ENCODE measurements at places on chromosomes 4 and X.

DNA sequence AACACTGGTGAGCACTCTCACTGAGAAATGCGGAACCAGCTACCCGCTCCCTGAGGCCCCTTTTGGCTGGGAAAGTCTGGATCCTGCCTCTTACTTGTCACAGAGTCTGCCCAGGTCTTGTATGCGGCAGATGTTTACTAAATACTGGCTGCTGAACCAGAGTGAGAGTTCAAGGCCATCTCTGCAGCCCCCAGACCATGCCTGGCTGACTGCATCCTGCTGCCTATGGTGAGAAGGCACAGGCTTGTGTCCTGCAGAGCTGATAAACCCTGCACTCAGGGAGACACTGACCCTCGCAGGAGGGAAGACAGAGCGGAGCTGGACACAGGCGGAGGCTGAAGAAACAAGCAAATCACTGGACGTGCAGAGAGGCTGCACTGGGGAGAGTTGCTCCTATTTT is 46.5 kb downstream of the JAKMIP1 start:
- no peak for DNase-seq

GRCh38 chrX:127947450-127947849 is 104.8 kb downstream of the ACTRT1 start:
- no peak for DNase-seq

DNA sequence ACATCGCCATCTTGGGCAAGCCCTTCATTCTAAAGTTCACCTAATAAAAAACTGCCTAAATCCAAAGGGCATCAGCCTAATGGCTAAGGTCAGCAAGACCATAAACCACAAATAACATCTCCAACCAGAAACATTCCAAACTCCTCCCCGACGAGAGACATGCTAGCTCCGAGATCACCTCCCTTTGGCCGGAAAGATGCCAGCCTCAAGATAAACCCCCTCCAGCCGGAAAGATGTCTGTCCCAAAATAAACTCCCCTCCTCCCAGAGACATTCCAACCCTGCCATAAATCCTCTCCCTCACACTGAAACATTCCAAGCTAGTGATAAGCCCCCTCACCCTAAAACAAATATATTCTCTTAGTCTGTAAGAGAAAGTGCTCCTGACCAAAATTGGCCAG is 13.3 kb upstream of the DYNLT3 start:
- no peak for DNase-seq

- peak; percentile 68 for DNase-seq
Measured at GRCh38 chr4:185343726-185344581, 51.8 kb downstream of the LRP2BP start.

- DNase-seq, result peak; percentile 95
Measured at GRCh38 chrX:47144626-47145394, at the start of the genes NDUFB11 and RBM10. NDUFB11 (minus strand) TSS chrX:47144702; CDS start chrX:47144679, 23 bp downstream. RBM10 (plus strand) TSS chrX:47145221; CDS start chrX:47147482, 2,261 bp downstream.

GRCh38 chr4:53790286-53790685 is 199.0 kb upstream of the LNX1 start:
- DNase-seq, result no peak

GRCh38 chr4:77050962-77051361 is 24.8 kb downstream of the CCNI start:
- DNase-seq, result peak; percentile 34

DNA sequence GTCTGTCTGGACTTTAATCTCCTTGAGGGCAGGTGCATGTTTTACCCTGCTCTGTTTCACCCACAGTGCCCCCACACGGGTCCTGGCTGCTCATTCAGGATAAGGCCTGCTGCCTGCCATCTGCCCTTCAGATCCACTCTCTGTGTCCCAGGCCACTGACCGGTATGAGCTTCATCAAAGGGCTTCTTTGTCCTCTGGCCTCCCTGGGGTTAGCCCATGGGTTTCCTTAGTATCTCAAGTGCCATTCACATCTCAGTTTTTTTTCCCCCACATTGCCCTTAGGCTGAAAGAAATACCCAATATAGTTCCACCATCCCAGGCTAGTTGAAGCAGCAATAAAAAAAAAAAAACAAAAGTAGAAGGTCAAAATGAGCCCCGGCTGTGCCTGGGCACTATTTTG is 9.3 kb downstream of the CD99L2 start:
- no peak for DNase-seq

DNA sequence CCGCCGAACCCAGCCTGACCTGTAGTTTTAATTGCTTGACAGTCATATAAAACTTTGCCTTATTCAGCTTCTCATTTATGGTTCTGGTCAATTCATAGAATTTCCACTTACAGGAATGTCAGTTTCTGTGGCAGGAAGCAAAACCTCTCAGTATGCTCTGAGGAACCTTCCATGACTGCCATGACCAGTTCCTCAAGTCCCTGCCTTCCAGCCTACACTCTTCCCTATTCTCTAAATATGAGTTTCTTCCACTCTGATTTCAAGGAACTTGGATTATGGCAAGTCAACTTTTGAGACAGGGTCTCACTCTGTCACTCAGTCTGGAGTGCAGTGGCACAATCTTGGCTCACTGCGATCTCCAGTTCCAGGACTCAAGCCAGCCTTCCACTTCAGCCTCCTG is 26.0 kb upstream of the NSUN7 start:
- DNase-seq, result no peak

- no peak for DNase-seq
Measured at GRCh38 chr4:143443728-143444127, 69.8 kb upstream of the SMARCA5 start.

- no peak for DNase-seq
Measured at GRCh38 chr4:105652286-105652888, 56.1 kb downstream of the INTS12 start.

- no peak for DNase-seq
Measured at GRCh38 chr4:40199999-40200874, 3.4 kb downstream of the RHOH start.

- DNase-seq, result no peak
Measured at GRCh38 chrX:39654952-39655351, 442.8 kb downstream of the BCOR start.

- no peak for DNase-seq
Measured at GRCh38 chr4:112141366-112142138, 3.7 kb upstream of the FAM241A start.

DNA sequence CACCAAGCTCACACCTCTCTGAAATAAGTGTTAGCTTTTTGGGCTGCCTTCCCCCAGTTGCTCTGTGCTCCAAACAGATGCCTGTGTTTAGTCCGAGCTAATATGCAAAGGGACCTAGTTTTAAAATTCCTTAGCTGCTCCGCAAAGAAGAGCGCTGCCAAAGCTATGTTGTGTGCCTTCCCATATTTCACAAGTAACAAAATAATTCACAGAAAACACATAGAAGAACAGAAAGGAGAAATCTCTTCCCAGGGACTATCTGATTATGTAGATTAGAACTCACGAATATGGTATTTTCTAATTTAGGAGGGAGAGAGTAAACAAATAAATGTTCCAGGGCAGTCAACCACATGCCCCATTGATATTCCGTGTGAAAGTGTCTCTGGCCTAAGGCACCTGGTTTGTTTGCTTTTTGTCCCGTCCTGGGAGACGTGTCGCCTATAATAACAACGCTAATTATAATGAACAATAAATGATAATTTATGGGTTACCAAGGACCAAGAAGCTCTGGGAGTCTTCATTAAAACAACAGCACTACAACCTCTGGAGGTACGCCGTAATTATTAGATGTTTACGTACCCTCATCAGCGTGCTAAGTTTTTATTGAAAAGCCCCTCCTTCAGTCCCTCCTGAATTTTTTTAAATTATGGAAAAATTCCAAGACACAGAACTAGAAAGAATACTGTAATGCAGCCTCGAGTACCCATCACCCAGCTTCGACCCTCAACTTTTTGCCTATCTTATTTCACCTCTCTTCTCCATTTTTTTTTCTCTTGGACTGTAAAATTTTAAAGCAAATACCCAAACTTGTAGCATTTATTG is 1.2 kb upstream of the CCNG2 start:
- DNase-seq, result no peak

GRCh38 chr4:7377223-7377865 is 57.4 kb downstream of the PSAPL1 start:
- DNase-seq, result peak; percentile 36

DNA sequence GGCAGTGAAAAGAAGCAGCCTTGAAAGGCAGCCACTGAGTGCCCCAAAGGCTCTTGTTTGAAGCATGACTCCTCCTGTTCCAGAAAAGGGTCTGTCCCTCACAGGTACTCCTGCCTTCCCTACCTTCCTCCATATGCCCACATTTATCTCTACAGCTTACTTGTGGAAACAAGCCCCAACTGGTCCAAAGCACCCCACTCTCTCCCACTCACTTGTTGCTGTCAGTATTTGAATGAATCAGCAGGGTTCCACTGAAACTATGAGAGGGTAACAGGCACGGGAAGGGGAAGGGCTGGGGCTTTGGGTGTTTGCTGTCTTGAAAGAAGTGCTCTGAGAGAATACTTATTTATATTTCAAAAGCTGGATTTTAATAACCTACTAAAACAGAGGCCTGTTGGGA is 34.9 kb downstream of the GPR143 start:
- no peak for DNase-seq

DNA sequence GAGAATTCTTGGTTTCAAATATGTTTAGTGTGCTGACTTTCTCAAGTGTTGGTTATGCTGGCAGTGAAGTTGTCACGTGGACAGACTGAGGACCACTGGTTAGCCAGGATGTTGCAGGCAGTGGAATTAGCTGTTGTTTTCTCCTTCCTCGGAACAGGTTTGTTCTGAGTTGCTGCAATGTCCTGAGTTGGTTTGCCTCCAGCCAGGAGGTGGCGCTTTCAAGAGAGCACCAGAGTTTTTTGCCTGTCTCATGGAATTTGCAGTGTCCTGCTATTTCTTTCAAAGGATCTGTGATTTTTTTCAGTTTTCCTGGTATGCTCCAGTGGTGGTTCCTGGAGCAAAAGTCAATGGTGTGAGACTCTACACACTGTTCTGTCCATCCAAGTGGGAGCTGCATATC is 158.1 kb upstream of the CXorf66 start:
- DNase-seq, result no peak

DNA sequence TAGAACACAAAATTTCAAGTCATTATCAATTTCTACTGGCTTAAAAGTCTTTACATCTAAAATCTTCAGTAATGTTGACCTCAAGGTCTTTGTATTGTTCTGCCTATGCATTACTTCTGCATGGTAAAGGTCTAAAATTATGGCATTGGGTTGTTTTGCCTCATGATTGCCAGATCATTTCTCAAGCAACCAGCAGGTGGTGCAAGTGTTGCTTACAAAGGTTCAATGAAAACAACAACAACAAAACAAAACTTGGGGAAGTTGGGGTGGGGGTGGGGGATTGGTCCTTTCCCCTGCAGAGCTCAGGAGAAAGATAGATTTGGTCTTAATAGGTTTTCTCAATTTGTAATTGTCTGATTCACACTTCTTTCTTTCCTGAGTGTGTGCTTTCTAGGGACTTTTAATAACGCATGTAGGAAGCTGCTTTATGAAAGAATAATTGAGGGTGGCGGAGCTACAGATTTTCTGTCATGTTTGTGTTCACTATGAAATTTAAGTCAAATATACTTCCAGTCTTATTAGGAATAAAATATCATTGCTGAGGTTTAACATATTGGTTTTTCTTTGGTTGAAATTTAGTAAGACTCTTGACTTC is 145.1 kb downstream of the COL4A5 start:
- DNase-seq, result no peak

DNA sequence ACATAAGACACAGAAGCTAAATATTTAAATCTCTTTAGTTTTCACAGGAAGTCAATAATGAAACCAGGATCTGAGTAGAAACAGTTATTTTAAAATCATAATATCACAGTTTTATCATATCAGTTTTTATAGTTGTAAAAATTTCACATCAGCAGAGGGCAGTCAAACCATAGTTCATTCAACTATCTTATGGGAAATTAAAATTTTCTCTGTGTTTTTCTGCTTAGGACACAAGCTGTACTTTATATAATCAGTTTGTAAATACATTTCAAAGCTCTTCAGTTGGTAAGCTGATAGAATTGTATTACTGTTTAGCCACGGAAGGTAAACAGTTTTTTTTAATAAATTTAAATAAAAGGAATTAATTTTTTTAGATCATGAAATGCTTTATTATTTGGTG is 204.8 kb upstream of the NUDT6 start:
- DNase-seq, result peak; percentile 11

DNA sequence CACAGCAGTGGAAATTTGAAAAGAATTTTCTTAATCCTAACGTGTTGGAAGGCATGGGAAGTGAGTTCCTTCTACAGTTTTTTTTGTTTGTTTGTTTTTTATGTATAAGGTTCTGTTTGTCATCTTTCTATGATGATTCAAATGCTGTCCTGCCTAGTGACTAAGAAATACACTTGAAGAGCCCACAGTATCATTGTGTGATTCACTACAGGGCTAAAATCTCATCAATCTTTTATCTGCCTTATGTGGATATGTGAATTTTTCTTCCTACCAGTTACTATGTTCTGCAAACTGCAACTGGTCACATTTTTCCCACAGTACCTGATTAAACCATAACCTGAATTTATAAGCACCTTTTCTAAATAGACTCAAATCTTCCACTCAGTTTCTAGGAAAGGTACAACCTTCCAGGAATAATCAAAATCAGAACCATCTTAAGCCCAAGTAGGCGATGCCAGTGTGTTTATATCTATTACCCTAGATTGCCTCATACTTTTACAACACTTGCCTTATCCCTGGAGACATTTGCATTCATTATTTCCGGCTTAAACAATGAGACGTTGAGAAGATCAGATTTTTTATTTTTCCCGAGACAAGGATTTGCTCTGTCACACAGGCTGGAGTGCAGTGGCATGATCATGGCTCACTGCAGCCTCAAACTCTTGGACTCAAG is 214.6 kb upstream of the GALNT7 start:
- DNase-seq, result no peak

- no peak for DNase-seq
Measured at GRCh38 chrX:131728295-131729145, 184.6 kb downstream of the OR13H1 start.

DNA sequence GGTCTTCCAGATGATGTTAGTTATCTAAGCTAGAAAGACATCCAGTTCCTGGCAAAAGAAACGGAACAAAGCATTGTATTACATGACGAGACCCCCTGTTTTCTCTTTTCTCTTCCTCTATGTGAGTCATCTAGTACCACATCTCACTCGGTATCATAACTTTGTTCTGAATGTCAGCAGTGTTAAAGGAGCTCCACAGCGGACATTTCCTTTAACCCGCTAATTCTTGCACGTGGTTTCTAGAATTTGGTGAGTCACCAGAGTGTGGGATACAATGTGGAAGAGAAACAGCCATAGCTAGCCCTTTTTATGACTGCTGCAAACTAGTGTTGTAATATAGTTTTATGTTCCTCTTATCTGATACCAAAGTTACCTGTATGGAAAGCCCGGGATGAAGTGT is 243.7 kb downstream of the TENM3 start:
- peak; percentile 33 for DNase-seq

DNA sequence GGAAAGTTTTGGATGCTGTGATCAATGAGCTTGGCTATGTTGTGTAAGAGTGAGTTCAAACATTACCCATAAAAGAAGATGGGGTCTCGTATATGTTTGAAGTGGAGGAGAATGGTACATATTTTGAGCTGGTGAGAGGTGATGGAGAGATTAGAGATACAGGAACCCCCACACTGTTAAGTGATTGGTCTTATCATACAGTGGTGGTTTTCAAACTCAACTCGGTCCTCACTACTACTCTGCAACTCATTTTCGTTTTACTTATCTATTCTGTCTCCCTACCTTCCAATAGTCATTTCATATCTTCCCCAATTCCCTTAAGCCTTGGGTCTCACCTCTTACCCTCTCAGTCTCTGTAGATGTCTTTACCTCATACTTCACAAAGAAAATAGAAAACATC is 16.4 kb upstream of the TNIP3 start:
- no peak for DNase-seq
